ENCODE measurements at places on chromosomes 2 and 18.

DNA sequence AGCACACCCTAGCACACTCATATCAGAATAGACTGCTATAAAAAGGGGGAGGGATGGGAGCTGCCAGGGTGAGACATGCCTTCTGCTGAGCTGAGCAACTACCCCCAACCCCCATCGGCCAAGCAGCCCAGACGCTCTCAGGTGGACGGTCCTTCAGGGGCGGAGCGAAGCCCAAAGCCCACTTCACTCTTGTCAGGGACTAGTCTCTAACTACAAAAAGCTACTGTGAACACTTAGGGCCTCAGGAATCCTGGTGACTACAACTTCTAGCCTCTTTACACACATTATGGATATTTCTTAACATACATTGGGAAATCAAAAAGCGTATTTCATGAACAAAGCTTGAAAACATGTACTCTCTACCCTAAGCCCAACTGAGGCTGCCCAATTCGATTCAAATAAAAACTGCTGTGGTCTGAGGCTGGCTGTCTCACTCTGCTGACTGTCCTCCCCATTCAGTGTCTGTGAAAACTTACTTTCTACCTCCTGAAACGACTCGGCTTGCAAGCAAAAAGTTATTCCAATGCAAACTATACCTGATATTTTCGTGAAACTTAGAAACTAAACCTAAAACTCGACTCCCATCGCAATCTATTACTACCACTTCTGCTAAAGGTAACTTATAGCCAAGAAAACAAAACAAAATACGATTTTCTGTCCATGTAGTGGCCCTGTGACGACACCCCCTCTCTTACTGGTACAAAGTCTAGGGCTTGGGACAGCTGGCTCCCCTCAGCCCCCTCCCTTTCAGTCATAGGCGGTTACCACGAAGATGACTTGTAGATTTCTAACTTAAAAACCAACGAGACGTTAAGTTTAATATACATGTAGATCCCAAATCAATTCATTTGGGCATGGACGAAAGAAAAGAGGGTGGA is 1.2 kb downstream of the SERTAD2 start:
- DNase-seq = no peak

DNA sequence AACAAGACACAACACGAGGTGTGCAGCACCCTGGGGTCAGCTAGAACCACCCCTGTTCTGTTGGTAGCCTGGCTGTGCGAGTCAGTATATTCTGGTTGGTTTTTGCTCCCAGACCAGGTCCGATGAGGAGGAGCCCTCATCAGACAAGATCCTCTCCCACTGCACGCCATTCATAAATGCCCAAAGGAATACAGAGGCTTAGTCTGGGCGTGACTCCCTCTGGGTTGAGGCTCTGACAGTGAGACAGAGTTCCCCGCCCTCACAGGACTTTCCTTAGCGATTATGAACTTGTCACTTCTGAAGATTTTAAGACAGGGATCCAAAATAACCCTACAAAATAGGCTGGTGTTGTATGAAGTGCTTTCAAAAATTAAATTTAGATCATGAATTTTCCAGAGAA is 85.5 kb upstream of the MC2R start:
- DNase-seq = no peak

- DNase-seq = no peak
Measured at GRCh38 chr2:240687741-240688552, 3.7 kb upstream of the AQP12A start.

- DNase-seq = no peak
Measured at GRCh38 chr2:24682304-24682703, 110.9 kb downstream of the PTRHD1 start.

DNA sequence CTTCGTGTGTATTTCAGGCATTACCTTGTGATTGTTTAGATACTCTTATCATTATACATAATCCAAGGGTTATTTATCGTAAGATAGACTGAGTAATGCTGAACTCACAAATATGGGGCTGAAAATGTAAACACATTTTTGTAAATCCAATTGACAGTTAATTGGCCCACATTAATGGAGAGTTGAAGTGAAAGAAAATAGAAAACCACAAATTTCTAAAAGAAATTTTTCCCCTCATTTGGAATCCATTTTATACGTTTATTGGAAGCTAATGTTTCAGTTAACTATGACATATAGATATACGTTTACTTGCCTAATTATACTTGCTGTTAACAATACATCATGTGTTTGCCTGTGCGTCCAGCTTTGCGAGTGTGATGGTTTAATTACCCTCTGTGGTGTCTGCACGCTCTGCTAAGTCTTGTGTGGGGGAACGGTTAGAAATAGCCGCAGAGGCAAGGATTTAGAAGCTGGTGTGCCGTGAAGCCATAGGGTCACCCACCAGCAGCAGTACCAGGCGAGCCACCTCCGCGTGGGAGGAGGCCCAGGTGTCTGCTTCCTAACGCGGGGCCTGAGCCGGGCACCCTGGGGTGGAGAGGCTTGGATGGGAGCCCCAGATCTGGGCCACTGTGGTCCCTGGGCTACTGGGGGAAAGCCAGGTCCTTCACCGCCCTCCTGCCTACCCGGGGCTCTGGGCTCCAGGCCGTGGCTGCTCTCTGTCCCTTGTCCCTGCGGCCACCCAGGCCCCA is 38.0 kb downstream of the TSHZ1 start:
- DNase-seq = no peak
